ENCODE measurements at places on chromosomes 12 and 14. TPM values are rescaled to one million over a fixed set of nuclear protein-coding genes. Genes with fewer than 3 reads are reported as not detected.

The PLEKHH1 gene
- 7.3 TPM for total RNA-seq

The PRH2 gene
- total RNA-seq: not detected

The BATF gene
- 0.84 TPM for total RNA-seq

- no peak for DNase-seq
Measured at GRCh38 chr12:117830471-117830870, 138.3 kb downstream of the KSR2 start.

- peak; percentile 75 for DNase-seq
Measured at GRCh38 chr14:60723907-60724618, at the start of gene SIX4. TSS of gene SIX4 (minus strand) at chr14:60724351. CDS start at chr14:60724074, 277 bp downstream.

GRCh38 chr14:24095271-24096068 lies 1.4 kb downstream of the PCK2 start:
- DNase-seq: peak; percentile 81

GRCh38 chr14:100619396-100620254 lies 32.4 kb upstream of the BEGAIN start:
- DNase-seq: no peak

DNA sequence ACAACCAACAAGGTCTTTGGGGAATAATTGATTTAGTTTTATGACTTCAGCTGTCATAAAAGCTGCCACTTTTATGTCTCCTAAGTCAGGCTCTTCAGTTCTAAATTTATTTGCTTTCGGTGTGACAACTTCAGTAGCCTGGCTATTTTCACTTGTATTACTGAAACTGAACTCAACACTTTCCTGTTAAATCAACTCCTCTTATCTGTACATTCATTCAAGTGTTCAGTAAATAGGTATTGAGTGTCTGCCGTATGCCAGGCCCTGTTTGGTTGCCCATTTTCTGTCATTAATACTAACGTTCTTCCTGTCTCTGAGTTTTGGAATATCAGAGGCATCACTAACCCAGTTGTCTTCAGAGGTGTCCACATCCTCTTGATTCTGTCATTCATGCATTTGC lies 7.5 kb downstream of the UTP20 start:
- no peak for DNase-seq

DNA sequence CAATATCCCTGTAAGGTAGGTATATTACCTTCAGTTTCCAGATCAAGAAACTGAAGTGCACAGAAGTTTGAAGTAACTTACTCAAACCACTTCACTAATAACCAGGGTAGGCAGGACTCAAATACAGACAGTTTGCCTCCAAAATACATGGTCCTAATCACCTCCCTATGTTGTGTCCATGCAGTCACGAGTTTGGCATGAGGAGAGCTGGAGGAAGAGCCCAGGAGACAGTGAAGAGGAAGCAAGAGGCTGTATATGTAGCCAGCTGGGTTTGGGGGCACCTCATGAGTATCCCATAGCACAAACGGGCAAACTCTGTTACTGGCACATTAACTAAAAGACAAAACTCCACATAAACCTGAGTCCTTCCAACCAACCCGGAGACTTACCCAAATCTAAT lies 79.2 kb downstream of the DUSP16 start:
- no peak for DNase-seq
